Sigmoid colon (tissue), 7 donors: ENCODE measurements at places on chromosomes 2 and 18. TPM values are rescaled to one million over a fixed set of nuclear protein-coding genes. Genes with fewer than 3 reads are reported as not detected.

GRCh38 chr2:73700661-73701447 lies 36.3 kb downstream of the TPRKB start:
- no peak for DNase-seq

DNA sequence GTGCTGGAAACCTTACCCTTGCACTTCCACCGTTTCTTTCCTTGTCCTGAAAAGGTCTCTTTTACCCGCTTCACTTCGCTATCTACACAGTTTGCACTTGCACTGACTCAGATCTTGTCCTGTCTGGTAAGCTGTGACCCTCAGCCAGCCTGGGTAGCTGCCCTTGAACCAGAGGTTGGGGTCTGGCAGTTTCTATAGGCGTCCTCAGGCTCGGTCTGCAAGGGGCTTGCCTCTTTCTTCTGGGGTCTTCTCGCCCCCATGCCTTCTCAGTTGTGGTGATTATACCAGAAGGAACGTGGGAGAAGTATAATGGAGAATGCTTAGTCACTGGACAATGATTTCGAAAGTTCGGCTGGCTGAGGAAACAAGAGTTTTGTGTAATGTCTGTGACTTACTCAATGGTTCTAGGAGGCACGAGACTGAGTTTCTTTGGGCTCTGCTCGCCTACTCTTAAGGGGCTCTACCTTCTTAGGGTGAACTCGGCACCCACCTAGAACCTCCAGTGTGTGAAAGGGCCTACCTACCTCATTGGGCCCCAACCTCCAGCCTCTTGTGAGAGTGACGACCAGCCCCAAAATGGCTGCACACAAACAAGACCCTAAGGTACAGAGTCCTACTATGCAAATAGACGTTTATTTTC lies 6.9 kb upstream of the STAT1 start:
- peak; percentile 80 for DNase-seq

DNA sequence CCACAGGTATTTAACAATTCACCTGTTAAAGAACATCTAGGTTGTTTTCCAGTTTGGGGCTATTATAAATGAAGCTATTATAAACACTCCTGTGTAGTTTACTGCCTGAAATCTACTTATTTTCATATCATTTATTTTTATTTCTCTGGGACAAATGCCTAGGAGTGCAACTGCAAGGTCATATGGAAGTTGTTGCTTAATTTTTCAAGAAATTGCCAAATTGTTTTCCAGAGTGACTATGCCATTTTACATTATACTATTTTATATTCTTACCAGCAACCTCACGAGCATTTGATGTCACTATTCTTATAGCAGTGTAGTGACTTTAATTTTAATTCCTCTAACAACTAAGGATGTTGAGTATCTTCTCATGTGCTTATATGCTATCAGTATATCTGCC lies 298.4 kb downstream of the EXOC6B start:
- no peak for DNase-seq

DNA sequence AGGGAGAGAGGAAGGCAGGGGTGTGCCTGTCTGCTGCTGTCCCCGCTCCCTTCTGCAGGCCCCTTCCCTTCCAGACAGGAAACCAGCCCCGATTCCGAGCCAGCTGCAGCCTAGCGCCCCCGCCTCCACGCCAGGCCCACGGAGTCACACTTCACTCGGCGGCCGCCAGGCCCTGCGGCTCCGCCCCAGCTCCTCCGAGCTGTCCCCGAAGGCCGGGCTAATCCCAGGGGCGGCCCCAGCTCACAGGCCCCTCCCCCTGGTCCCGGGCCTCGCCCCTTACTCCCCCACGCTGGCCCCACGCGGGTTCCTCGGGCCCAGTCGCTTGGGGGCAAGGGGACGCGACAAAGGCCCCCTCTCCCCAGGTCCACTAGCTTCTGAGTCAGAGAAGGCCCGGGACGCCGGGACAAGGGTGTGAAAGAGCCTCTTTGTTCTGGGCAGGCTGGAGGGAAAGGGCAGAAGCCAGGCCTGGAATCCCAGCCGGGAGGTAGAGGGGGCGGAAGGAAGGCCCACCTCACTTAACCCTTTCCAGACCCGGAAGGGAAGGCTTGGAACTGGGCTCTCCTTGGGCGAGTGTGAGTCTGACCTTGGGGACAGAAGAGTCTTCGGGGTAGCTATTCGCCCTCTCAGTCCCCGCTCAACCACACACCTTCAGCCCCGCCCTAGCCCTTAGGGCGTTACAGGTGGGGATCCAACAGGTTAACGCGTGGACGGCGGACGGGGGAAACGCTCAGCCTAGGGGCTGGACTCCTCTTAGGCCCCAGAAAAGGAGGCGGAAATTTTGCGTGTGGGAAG lies 1.2 kb downstream of the RTKN start:
- peak; percentile 95 for DNase-seq

DNA sequence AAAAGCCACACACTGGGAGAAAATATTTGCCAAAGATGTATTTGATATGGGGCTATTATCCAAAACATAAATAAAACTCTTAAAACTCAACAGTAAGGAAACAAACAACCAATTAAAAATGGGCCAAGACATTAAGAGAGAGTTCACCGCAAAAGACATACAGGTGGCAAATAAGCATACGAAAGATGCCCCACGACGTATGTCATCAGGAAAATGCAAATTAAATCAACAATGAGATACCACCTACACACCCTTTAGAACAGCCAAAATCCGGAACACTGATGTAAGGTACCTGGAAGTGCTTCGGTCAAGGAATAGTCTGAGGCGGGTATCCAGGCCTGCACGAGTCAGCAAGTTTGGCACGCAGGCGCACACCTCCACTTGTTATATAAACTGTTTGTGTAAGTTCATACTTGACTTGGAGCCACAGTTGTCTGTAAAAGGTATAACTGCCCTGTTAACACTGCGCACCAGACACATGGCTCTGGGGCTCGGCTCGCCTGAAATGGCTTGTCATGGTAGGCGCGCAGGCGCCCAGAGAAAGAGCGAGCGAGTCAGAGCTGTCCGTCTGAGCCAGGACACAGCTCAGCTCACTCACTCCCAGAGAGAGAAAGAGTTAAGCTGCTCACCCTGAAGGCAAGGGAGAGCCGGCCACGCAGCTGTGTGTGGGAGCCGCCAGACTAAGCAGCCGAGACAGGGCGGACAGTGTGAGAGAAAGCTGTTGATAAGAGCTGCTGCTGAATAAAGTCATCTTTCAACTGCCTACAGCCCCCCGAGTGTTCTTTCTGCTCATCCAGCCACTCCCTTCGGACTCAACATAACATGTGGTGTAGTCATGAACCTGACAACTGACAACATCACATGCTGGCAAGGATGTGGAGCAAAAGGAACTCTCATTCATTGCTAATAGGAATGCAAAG lies 87.3 kb downstream of the HNRNPLL start:
- DNase-seq, result peak; percentile 94

DNA sequence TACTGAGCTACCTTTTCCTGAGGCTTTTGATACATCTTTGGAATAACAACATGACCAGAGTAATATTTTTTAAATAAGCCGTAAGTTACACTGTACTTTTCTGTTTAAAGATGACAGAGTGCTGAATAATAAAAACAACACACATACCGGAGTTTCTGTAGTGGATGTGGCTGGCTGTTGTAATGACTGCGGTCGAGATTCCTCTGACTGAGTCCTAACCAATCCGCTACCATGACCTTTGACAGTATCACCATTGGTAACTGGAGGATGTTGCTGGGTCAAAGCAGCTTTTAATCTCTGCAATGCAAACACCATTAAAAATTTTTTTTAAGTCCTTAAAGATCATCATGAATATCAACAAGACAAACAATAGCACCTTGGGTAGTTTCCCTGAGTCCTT lies 70.7 kb downstream of the ATF2 start:
- DNase-seq, result no peak

- DNase-seq, result no peak
These were observed 12.8 kb upstream of the IHH start for GRCh38 chr2:219073413-219074129.

DNA sequence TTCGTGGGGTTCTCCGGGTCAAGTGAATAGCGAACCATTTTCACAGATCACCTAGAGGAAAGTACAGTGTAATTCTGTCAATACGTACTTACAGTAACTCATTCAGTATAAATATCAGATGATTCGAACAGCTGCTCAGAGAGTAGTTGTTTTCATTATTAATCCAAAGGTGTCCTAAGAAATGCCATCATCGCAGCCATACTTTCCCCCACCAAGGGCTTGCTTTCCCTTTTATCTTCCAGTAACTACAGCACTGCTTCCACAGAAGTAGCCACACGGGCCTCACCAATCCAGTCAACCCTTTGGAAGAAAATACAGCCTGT lies 4.5 kb upstream of the C18orf32 start:
- DNase-seq, result no peak

DNA sequence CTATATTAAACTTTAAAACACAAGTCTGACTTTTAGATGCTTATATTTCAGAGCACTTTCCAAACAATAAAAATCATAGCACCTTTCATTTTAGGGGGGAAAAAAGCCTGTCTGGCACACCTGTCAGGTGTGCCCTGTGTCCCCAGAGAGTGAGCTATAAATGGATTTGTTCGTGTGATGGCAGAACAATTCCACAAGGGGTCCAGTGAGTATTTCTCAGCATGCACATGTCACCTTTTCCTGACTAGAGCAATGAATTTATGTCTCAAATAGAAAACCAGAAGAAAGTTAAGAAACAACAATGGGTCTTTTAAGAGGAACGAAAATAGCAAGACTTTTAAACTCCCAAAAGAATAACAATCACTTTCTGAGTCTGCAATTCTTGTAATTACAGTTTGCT lies 55.9 kb downstream of the ACVR1C start:
- no peak for DNase-seq

- DNase-seq, result no peak
These were observed 12.6 kb upstream of the ICA1L start for GRCh38 chr2:202883987-202884675.

The IL1F10 gene
- total RNA-seq, result not detected

The SLC66A2 gene
- total RNA-seq, result 31.6 TPM

The BCL11A gene
- total RNA-seq, result 17.4 TPM

The LAMA1 gene
- total RNA-seq, result 0.71 TPM
